Cardiac fibroblast (primary cell): ENCODE measurements at places on chromosomes 7 and 10.

DNA sequence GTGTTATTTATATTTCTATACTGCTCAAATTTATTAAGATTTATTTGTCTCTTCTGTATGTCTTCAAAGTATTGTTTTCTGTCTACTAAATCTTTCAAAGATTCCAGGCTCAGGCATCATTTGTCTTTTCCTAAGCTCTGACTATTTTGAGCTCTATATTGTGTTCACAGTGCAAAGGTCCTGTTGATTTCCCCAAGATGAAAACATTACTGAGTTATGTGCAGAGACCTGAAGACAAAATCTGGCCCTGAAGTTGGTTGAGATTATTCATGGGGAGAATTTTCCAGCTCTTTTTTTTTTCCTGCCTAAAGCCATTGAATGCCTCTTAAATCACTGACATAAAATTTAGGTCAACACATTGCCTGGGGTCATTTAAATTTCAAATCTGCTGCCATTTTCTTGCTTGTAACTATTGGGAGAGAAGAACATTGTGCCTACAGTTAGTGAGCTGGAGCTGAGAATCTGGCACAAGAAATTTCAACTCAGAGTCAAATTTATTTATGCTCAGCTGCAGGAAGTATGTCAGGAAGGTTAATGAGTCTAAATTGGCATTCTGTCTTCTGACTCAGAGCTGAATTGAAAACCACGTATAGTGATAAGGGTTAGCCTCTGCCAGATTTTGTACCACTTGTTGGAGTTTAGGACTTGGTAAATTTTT lies 31.6 kb downstream of the CSTF2T start:
- DNase-seq = peak; percentile 65

DNA sequence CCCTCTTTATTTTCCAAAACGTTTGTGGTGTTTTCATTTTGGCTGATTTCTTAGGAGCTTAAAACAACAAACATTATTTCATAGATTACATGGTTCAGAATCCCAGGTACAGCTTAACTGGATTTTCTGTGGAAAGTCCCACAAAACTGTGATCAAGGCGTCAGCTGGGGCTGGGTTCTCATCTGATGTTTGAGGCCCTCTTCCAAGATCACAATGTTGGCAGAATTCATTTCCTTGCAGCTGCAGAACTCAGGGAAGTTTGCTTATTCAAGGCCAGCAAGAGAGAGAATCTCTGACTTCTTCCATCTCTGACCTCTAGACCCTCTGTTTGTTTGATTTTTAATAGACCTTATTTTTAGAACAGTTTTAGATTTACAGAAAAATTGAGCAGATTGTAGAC lies 108.4 kb upstream of the AGK start:
- no peak for DNase-seq

- no peak for DNase-seq
These were observed 357.5 kb upstream of the BMPER start for GRCh38 chr7:33547880-33548279.

GRCh38 chr10:47026301-47027107 lies 115.3 kb downstream of the PTPN20 start:
- no peak for DNase-seq

DNA sequence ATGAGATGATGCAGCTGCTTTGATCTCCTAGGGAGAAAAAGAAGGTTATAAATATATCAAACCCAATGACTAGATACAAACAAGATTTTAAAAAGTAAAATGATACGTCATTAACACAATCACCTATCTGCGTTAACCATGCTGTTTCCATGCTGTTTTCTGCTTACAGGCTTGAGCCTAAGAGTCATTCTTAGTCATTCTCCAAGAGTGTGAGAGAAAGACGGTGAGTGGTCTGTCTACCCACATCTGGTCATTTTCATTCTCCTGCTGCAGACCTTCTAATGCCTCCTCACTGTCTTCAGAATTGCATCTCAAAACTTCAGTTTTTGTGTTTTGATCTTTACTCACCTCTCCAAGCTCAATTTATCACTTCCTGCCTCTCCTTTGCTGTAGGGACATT lies 98.0 kb upstream of the ELMO1 start:
- no peak for DNase-seq

GRCh38 chr7:93004906-93005305 lies 112.9 kb downstream of the SAMD9 start:
- DNase-seq = no peak

DNA sequence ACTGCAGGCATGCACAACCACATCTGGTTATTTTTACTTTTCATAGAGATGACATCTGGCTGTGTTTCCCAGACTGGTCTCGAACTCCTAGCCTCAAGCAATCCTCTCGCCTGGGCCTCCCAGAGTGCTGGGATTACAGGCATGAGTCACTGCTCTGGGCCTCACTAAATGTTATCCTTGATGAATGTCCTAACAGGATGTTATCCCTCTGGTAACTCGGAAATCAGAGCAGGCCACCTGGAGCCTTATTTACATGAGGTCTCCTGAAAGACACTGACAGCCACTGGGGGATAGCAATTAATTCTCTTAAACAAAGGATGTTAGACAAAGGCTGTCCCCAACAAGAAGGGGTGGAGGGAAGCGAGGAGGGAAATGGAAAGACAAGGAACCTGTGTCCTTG lies 4.5 kb upstream of the ZNF438 start:
- DNase-seq = peak; percentile 42

DNA sequence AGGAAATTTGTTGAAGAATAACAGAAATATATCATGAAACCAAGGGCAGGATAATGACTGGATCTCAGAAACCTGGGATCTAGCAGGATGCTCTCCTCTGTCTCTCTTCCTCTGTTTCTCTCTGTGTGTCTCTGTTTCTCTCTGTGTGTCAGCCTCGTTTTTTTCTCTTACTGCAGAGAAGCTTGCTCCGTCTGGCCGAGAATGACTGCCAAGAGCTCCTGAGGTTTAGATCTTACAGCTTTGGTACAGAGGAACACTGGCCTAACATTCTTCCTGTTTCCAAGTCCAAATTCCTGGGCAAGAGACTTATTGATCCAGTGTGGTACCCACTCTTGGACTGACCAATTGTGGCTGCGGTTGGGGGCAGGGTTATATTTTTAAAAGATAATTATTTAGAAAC lies 564.0 kb downstream of the XPNPEP1 start:
- DNase-seq = no peak

- peak; percentile 29 for DNase-seq
These were observed 28.7 kb downstream of the VTI1A start for GRCh38 chr10:112475575-112476218.

- DNase-seq = peak; percentile 83
These were observed 208.4 kb downstream of the TPST1 start for GRCh38 chr7:66413379-66414114.

DNA sequence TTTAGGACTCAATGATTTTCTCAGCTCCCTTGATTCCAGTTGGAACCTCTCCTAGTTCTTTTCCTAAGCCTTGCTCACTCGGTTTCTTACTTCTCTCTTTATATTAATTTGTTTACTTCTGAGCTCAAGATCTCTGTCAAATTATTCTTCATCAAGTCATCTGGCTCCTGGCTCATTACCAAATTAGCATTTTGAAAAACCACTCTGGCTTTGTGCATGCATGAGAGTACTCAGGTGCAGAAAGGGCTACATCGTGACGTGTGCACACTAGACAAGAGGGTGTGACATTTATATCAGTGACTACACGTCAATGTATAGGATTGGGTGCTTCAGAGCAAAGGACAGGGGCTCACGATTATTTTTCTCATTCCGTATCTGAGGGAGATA lies 645.7 kb upstream of the DPP6 start:
- no peak for DNase-seq

DNA sequence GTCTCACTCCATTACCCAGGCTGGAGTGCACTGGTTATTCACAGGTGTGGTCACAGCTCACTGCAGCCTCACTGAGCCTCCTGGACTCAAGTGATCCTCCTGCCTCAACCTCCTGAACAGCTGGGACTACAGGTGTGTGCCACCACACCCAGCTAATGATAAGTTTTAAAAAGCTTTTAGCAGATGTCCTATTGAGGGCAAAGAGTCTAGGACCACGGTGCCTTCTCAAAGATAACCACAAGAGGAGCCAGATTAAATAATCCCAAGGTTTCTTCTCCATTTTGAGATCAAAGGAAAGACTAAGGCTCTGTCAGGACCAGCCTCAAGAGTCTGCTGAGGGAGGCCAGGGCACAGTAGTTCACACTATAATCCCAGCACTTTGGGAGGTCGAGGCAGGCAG lies 4.7 kb downstream of the ATP5MF start:
- DNase-seq = no peak

DNA sequence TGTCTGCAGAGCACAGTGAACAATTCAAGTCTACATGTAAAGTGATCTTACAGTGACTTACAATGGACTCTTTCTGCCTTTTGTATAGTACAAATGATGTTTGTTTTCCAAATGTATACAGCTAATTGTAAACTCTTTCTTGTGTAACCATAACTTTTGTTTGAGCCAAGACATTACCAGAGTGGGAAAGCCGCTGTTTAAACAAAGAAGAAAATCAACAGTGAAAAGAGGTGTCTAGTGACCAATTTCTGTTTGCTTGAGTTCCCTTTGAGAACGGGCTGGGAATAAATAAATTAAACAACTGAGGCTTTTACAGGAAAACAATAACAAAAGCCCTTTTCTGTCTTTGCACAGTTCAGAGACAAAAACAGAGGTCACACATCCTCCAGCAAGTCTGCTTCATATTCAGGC lies 1163.4 kb downstream of the CNTNAP2 start:
- DNase-seq = no peak

- DNase-seq = no peak
These were observed 101.2 kb upstream of the PALS2 start for GRCh38 chr7:24472093-24472492.

- no peak for DNase-seq
These were observed 33.8 kb upstream of the ATXN7L1 start for GRCh38 chr7:105910172-105910571.

DNA sequence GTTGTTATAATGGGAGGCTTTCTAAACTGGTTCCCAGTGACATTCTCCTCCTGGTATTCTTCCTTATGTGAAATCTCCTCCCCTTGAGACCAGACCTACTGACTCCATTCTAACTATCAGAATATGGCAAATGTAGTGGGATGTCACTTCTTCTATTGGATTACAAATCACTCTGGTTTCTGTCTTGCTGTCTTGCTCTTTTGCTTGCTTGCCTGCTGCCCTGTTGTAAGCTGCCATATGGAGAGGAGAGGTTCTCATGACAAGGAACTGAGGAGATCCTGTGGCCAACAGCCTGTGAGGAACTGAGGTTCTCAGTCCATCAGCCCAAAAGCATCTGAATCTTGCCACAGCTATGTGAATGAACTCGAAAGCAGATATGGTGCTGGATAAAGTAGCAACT lies 4.7 kb upstream of the NRCAM start:
- DNase-seq = no peak

DNA sequence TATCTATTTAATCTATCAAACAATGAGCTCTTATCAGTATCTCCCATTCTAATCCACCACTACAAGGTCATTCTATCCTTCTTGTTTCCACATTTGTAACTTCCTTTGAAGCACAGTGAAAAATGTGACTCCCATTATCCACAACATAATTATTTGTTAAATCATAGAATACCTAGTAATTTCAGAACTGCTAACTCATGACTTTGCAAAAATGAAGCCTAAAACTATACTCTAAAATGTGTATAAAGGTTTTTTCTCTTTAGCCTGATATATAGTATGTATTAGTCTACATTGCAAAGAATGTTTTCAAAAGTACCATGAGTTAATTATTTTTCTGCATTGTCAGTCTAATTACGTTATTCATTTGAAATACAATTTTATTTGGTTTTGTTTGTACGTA lies 12.0 kb upstream of the MRPS16 start:
- DNase-seq = no peak

- DNase-seq = peak; percentile 3
These were observed 32.1 kb downstream of the EN2 start for GRCh38 chr7:155489862-155490696.
